ENCODE measurements at places on chromosomes 7 and 10.

DNA sequence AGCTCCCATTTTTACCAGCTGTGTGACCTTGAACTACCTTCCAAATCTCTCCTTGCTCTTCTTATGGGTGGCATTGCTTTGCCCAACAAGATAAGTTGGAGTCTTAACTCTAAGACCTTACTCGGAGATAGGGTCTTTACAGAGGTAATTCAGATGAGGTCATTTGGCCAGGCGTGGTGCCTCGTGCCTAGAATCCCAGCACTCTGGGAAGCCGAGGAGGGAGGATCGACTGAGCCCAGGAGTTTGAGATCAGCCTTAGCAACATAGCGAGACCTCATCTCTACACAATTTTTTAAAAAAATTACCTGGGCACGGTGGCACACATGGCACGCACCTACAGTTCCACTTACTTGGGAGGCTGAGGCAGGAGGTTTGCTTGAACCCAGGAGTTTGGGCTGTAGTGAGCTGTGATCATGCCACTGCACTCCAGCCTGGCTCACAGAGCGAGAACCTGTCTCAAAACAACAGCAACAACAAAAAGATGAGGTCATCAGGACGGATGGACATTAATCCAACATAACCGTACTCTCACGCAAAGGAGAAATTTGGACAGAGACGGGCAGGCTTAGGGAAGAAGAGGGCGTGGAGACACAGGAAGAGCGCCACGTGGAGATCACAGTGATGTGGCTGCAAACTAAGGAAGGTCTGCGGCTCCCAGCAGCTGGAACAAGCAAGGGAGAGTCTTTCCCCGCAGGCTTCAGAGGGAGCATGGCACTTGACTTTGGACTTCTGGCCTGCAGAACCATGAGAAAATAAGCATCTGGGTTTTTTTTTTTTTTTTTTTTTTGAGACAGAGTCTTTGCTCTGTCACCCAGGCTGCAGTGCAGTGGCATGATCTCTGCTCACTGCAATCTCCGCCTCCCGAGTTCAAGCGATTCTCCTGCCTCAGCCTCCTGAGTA lies 122.3 kb upstream of the CARD11 start:
- DNase-seq = no peak

GRCh38 chr7:111076205-111076604 lies 14.7 kb upstream of the LRRN3 start:
- no peak for DNase-seq

GRCh38 chr10:22742678-22743077 lies 28.3 kb upstream of the PIP4K2A start:
- no peak for DNase-seq

- DNase-seq = no peak
Observed at GRCh38 chr10:3879073-3879472, 94.1 kb upstream of the KLF6 start.

GRCh38 chr10:101123815-101124617 lies 7.1 kb upstream of the TLX1 start:
- no peak for DNase-seq

- DNase-seq = no peak
Observed at GRCh38 chr10:1476455-1476803, 260.9 kb downstream of the ADARB2 start.

DNA sequence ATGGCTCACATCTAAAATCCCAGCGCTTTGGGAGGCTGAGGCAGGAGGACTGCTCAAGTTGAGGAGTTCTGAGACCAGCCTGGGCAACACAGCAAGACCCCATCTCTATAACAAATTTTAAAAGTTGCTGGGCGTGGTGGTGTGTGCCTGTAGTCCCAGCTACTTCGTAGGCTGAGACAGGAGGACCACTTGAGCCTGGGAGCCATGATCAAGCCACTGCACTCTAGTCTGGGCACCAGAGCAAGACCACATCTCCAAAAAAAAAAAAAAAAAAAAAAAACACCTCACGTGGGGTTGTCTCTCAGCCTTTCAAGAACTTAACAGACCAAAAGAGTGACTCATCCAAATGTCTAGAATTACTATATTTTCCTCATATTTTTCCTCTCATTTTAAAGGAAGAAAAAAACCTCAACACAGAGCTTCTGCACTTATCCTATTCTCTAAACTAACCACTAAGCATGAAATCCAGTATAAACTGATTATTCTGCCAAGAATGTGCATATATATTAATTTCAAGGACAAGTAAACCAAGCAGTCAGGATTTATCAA lies 46.3 kb downstream of the CUL2 start:
- DNase-seq = no peak

DNA sequence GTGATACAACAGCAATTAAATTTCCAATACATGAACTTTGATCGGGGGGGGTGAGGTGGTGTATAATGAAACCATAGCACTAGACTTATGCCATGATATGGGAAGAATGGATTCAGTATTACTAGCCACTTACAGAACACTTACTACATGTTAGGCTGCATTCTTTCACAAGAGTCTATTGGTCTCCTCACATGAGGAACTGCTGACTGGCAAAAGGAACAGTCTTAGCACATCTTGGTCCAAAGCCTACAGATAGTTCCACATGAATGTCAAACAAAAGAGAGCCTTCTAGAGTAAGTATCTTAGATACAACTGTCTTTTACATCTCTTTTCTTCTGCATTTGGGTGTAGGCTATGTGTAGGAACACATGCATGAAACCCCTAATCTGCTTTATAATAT lies 115.9 kb upstream of the DNAJB12 start:
- DNase-seq = no peak

DNA sequence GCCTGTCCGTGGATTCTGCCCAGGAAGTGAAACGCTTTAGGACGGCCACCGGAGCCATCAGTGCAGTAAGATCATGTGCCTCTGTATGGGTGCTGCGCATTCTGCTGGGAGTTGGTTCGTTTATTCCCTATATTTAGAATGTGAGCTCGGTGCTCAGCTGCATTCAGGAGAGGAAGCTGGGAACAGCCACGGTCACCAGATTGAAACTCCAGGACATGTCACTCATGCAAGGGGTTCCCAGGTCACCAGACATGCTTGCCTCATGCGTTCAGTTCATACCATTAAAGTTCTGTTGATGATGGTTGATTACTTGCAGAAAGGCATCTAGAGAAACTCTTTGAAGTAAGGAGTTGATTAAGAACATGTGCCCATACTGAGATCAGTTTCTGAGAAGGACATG lies 78.1 kb downstream of the TRRAP start:
- peak; percentile 49 for DNase-seq

DNA sequence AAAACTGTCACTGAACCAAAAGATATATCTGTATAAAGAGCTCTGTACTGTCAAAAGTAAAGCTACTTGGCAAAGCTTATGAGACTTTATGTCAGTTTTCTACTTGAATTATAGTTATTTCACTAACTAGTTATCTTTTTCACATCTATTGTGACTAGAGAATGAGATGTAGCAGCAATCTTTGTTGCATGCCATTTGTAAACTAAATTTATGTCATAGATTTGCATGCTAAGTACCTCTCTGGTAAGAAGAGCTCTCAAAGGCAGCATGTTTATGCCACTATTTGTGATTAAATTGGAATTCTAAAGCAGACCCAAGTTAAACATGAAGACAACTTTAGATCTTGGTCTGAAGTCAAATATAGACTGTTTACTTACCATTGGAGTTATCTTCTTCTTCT lies 300.6 kb downstream of the CNTNAP2 start:
- no peak for DNase-seq

- no peak for DNase-seq
Observed at GRCh38 chr7:80825499-80825898, 93.4 kb downstream of the SEMA3C start.

DNA sequence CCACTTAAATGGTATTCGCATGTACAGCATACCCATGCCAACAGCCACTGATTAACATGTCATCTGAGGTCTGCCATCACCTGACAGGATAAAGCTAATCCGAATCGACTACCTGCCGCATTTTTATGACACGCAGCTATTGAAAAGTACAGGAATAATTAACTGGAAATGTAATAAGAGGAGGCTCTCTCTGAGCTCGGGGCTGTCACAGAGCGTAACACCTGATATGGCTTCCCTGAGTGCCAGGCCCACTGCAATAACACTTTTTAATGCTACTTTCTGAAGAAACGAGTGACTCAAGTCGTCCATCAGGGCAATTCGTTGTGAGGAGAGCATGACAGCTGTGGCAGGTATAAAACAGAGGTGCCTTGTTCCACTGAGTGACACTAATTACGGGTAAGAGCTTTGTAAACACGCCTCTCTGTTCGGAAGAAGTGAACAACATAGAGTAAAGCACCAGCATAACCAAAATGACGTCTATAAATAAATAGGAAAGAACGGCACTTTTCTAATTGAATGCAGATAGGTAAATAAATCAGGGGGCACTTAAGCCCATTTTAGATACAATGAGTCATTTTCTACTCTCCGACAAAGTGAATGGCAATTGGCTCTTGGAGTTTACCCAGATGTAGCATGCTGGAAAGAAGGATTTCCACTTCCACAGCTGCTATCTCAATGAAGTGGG lies 56.5 kb upstream of the CREB5 start:
- no peak for DNase-seq

DNA sequence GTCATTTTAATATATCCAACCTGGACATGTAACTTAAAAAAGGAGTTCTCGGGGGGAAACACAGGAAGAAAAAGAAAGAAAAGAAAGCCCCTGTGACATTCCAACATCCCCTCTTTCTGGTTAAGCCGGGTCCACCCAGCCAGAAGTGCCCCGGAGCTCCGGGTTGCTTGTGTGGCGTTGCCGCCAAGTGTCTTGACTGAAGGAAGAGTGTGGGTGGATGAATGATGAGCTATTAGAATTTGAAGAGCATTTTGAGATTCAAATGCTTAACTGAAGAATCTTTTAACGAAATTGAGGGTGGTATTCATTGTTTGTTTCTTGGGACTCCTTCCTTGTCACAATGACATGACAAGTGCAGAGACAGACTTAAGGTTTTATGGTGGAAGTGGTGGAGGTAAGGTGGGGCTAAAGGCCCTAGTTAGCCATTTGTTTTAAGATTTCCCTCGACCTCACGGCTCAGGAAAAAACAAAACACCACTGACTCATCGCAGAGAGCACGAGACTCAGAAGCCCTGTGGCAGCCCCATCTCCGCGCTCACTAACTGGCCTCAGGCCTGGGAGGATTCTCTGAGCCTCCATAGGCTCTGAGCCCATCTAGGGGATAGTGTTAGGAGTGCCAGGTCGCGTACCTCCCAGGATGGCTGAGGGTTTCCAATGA lies 1.8 kb upstream of the GLI3 start:
- DNase-seq = peak; percentile 63

- DNase-seq = no peak
Observed at GRCh38 chr7:80175744-80176143, 41.1 kb downstream of the GNAI1 start.

DNA sequence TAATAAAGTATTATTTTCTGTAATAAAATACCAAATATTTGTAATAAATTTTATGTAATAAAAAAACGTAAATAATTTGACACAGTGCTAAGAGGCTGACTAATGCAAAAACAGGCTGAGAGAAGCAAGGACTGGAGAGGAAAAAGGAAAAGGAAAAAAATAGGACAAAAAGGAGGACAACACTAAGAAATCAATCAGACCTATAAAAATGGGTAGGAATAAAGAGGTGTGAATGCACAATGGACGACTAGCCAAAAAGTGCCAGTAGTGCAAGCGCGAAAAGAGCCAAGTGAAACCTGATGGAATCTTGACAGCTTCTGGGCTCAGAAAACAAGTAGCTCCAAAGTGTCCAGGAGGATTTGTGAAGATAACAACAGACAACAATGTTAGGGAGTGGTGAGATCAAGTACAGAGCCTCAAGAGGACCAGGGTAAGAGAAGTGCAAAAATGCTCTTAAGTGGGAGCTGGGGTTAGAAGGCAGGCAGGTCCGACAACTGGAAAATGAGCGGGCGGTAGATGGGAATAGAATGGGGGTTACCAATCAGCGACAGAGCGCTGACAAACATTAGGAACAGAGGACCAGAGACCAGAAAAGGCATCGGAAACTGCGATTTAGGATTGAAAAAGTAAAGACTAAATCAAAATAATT lies 1.2 kb downstream of the BRAF start:
- DNase-seq = peak; percentile 24

- DNase-seq = no peak
Observed at GRCh38 chr10:30215141-30215540, 133.9 kb downstream of the MTPAP start.

DNA sequence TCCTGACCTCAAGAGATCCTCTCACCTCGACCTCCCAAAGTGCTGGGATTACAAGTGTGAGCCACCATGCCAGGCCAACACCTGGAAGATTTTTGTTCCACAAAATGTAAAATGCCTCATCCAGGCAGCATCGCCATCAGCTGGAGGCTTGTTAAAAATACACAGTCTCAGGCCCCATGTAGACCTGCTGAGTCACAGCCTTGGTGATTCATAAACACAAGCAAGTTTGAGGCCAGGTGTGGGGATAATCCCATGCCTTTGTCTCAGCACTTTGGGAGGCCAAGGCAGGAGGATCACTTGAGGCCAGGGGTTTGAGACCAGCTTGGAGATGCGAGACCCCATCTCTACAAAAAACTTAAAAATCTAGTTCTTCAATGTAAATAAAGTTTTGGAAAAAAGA lies 49.1 kb upstream of the FOXK1 start:
- peak; percentile 47 for DNase-seq

DNA sequence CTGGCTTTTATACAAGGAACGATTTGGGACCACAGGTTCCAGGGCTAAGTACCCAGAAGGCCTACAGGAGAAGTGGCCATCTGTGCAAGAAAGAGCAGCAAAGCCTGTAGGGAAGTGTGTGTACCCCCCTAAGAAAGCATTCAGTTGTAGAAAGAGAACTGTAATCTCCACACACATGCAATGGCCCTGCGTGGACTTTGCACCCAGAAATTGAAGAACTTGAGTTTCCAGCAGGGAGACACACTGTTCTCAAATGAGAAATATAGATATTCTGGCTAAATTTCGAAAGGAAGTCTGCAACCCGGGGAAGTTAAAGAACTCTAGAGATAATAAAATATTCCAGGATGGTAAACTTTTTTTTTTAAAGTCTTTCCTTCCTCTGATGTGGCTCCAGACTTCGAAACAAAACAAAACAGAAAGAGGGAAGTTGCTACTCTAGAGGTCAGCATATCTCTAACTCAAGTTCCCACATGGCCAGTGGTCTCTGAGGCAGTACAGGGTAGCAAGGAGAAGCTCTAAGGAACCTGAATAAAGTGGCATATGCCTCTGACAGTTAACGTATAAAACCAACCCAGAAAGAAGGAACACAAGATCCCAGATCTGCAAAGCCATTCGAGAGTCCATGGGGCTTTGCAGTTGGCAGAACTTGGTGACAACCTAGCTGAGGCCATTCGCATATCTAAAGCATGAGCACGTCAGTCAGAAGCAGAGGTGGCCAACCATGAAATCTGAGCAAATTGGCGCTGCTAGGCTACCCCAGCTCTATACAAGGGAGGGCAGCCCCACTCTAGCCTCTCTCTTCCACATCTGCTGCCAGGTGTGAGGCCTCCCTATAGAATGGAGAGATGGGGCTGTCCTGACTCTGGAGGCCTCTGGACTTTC lies 56.6 kb downstream of the ELMO1 start:
- DNase-seq = no peak

- DNase-seq = no peak
Observed at GRCh38 chr7:80443325-80443724, 68.5 kb downstream of the GNAT3 start.

GRCh38 chr7:36100226-36100625 lies 52.8 kb upstream of the EEPD1 start:
- no peak for DNase-seq

All from myocyte (in vitro differentiated cells).